Kidney epithelial cell (primary cell): ENCODE measurements at places on chromosomes 16 and 17. TPM values are rescaled to one million over a fixed set of nuclear protein-coding genes. Genes with fewer than 3 reads are reported as not detected.
A peak's percentile ranks its signal among the peaks of the same experiment; 100 is the strongest.

DNA sequence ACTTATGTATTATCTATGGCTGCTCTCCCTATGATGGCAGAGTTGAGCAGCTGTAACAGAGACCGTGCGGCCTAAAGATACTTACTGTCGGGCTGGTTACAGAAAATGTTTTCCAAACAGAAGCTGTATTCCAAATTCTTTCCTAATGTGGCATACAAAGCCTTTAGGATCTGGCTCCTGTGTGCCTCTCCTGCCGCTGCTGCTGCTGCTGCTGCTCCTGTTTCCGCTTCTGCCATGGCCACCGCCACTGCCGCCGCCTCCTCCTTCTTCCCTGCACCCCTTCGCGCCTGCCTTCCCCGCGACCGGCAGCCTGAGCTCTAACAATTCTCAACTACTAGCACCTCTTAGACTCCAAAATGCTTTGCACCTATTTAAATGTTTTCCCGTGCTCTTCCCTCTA lies 263.9 kb upstream of the TBX2 start:
- no peak for DNase-seq

The MFSD6L gene
- 0.27 and 0.54 TPM in 2 replicates for total RNA-seq

DNA sequence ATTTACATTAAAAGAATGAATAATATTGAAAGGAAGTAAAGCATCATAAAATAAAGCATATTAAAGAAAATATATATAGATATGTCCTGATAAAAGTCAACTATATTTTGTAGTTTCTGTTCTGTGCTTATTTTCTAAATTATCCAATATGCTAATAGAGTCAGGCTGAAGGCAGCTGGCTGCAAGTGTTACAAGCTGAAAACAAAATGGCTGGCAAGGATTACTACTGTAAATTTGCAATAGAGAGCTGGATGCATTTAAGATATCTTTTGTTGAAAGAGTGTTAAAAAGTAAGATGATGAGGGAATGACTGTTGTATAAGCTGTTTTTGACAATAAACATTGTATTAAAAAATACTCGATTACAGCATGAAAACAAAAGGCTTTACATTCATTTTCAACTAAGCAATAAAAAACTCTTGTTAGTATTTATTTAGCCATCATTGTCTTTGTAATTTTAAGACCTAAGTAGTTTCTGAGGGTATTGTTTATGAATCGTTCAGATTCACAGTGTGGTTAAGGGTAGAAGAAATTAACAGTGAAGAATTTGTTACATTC lies 76.3 kb downstream of the TANC2 start:
- DNase-seq: no peak

GRCh38 chr17:81302324-81302723 lies 7.2 kb upstream of the SLC38A10 start:
- no peak for DNase-seq

The COX10 gene
- total RNA-seq: 22.6 and 31.1 TPM in 2 replicates

- no peak for DNase-seq
Measured at GRCh38 chr16:9102379-9102778, 10.9 kb downstream of the HAPSTR1 start.

GRCh38 chr16:35733278-35733965 lies 2274.0 kb downstream of the TP53TG3F start:
- DNase-seq: no peak

GRCh38 chr16:88924834-88925539 lies 52.0 kb downstream of the CBFA2T3 start:
- DNase-seq: peak; percentile 51

DNA sequence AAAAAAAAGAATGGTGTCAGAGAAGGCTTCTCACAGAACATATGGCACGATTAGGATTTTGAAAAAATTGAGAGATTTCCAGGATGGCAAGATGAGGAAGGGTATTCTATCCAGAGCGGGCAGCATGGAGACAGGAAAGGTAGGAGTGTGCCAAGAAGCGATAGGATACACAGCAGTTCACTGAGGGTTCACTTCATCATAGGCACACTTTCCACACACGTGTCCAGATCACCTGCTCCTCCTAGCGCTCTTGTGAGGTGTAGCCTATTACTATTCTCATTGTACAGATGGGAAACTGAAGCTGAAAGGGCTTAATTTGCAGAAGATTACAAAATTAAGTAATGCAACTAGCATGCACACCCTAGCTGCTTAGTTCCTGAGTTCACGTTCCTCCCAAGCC lies 6.2 kb upstream of the ELAC2 start:
- DNase-seq: no peak

- DNase-seq: no peak
Measured at GRCh38 chr17:692116-692515, 22.5 kb downstream of the VPS53 start.

The ADAP2 gene
- 9.7 and 10.0 TPM in 2 replicates for total RNA-seq

DNA sequence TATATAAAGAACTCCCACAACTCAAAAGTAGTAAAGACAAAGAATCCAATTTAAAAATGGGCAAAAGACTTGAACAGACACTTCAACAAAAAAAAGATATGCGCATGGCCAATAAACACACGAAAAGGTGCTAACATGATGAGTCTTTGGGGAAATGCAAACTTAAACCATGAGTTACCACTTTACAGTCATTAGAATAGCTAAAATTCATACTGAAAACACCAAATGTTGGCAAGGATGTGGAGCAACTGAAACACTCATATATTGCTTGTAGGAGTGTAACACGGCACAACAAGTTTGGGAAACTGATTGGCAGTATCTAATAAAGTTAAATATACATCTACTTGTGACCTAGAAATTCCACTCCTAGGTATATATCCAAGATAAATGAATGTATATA lies 3.0 kb upstream of the PIK3R5 start:
- DNase-seq: no peak

DNA sequence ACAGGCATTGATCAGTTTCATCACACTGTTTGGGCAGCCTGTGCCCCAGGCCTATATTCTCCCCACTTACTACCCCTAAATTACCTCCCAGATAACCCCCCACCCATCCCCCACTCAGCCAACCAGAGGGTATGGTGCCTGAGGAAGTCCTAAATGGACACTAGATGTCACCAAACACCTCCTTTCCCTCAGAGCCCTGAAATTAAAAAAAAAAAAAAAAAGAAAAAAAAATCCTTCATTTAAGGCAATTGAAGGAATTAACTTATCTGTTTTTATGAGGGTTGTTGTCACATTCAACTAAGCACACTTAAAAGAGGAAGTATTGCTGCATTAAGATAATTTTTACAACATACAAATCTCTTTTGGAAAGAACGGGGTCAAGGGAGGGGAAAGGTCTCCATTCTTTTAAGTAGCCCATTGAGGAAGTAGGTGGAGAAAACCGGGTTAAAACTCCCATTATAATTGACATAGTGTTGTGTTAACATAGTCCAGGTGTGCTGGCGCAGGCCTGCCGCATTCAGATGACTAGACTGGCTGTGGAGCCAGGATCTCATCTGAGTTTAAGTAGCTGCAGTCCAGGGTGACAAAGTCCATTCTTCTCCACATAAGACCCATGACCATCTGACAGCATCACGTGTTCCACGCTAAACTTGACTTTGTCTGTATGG lies 46.3 kb downstream of the SNX11 start:
- no peak for DNase-seq

The CFAP119 gene
- total RNA-seq: 1.6 and 5.7 TPM in 2 replicates

DNA sequence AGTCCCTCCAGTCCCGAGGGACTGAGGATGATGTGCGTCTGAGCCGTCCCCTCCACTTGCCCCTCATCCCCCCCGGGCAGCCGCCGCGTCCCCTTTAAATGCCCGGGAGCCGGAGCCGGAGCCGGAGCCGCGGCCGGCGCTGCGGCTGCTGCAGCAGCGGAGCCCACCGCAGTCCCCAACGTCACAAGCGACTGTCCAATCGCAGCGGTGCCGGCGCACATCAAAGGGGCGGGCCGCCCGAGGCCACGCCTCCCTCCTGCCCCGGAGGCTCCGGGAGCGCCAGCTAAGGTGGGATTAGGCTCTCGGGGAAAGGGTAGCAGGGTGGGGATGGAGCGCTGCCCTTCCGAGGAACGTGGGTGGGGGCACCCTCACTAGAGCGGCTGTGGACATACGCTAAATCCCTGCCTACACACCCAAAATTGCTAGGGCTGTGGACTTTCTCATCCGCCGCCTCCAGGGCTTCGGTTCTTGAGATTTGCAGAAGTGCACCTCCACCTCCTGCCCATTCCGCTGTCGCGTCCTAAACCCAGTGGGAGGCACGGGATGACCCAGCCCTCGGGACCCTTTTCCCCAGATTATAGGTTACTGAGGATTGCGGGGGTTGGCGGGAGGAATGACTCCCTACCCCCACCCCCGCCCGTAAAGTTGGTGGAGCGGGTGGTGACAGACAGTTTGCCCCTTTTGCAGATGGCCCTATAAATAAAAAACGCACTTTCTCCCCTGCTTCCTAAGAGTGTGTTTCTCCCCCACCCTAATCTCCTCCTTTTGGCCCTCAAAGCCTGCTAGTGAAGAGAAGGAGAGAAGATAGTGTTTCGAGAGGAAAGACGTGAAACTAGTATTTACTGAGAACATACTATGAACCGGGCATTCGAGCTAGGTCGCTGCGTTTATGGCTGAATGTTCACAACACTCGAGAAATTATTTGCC lies at the start of gene PHOSPHO1:
TSS of gene PHOSPHO1 (minus strand) at position 152 of the 927 bp plus-strand sequence. CDS start 4,096 bp downstream, outside the sequence.
- DNase-seq: peak; percentile 38

GRCh38 chr17:15890279-15890892 lies 54.5 kb upstream of the ADORA2B start:
- DNase-seq: no peak

DNA sequence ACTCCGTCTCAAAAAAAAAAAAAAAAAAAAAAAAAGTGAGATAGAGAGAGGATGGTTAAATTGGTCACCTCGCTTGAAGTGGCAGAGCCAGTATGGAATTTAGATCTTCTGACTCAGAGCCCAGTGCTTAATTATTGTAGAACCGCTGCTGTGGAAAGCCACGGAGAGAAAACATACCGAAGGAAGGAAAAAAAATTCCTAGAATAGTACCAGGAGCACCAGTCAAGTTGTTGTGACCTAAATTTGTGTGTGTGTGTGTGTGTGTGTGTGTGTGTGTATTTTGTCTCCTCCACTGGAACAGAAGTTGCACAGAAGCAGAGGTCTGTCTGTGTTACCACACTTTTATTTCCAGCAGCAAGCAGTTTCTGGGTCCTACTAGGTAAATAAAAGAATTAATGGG lies 10.6 kb upstream of the NUP85 start:
- peak; percentile 84 for DNase-seq

The NDEL1 gene
- 39.8 and 43.5 TPM in 2 replicates for total RNA-seq

- DNase-seq: no peak
Measured at GRCh38 chr17:72510351-72511016, 389.7 kb downstream of the SOX9 start.

GRCh38 chr17:80429356-80430275 lies 14.6 kb downstream of the ENDOV start:
- no peak for DNase-seq

GRCh38 chr16:305916-306626 lies 23.1 kb downstream of the PDIA2 start:
- DNase-seq: no peak

DNA sequence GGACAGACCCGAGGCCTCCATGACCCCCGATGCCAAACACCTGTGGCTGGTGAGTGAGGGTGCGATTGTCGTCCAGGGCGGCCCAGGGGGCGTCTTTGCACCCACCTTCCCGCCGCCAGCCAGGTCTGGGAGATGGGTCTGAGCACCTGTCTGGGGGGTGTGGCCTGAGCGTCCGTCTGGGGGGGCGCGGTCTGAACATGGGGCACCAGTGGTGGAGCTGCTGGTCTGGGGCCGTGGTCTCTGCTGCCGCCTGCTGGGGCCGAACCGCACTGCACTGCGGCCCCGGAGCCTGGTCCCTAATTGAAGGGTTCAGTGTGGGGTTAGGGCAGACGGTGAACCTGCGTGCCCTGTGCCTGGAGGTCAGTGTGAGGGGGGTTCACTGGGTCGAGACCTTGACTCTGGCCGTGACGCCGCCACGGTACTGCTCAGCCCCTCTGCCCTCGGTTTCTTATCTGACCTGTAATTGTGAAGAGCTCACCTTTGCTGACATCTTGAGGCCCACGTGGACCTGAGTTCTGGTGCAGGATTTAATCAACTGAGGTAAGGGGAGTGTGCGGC lies 12.6 kb upstream of the TCF25 start:
- no peak for DNase-seq

The HSD11B2 gene
- total RNA-seq: 0.96 and 5.8 TPM in 2 replicates

DNA sequence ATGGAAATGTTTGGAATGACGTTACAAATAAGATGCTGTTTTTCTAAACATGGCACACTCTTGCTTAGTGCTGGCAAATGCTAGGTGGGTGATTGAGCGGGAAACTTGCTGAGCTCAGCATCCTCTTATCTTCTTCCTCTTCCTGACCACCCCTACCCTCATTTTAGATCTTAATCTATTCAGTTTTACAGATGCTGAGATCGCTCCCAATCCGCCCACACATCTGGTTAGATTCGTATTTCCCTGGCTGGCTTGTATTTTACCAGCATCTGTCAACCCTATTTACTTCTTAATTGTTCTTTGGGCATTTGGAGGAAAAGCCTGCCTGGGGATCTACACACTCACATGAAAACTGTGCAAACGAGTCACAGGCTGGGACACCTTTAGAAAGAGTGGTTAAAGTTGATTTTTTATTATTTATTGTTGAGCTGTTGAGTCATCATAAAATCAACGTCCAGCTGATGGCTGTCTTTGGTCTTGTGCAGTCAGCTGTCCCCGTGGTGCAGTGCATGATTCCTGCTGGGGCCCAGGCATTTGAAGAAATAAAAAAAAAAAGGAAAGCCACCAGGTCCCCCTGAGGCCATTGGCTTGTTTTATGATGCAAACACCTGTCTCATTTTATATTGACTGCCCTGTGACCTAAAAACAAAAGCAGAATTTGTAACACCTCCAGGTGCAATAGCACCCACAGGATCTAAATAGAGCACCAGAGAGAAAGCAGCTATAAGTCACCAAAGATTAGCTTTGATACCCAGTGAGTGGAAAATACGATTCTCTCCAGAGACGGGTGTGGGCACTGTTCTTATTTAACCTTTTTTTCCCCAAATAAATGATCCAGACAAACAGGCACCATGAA lies 258.6 kb downstream of the HS3ST3B1 start:
- DNase-seq: no peak

DNA sequence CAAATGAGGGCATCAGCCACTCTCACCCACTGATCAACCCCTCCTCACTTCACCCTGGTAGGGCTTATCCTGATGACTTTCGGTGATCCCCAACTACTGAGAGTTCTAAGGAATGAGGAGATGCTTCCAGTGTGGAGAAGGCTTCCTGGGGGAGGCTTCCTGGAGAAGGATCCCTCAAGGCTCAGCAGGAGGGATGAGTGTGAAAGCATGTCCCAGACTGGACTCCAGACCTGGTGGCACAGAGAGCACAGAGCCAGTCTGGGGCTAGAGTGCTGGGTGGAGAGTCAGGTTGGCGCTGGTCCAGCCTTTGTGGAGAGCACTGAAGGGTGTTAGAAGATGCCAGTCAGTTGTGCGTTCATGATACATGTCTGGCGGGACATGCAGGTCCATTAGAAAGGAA lies 53.7 kb downstream of the PLD6 start:
- no peak for DNase-seq

- no peak for DNase-seq
Measured at GRCh38 chr16:25691519-25692091, at the start of gene HS3ST4. Gene HS3ST4 (plus strand): TSS chr16:25691959.

- DNase-seq: no peak
Measured at GRCh38 chr17:80598813-80599545, 54.3 kb downstream of the RPTOR start.

The SCNN1G gene
- total RNA-seq: not detected in 2 replicates

- DNase-seq: peak; percentile 57
Measured at GRCh38 chr17:42193969-42194899, at the start of gene GHDC. Gene GHDC (minus strand): TSS chr17:42194494. CDS start chr17:42193581, 913 bp downstream.
